ENCODE measurements at places on chromosomes 7 and 10. TPM values are rescaled to one million over a fixed set of nuclear protein-coding genes. Genes with fewer than 3 reads are reported as not detected.
A peak's percentile ranks its signal among the peaks of the same experiment; 100 is the strongest.

GRCh38 chr7:41979834-41980307, 257.1 kb downstream of the GLI3 start:
- no peak for DNase-seq

GRCh38 chr7:92631067-92631849, 41.1 kb upstream of the FAM133B start:
- no peak for DNase-seq

DNA sequence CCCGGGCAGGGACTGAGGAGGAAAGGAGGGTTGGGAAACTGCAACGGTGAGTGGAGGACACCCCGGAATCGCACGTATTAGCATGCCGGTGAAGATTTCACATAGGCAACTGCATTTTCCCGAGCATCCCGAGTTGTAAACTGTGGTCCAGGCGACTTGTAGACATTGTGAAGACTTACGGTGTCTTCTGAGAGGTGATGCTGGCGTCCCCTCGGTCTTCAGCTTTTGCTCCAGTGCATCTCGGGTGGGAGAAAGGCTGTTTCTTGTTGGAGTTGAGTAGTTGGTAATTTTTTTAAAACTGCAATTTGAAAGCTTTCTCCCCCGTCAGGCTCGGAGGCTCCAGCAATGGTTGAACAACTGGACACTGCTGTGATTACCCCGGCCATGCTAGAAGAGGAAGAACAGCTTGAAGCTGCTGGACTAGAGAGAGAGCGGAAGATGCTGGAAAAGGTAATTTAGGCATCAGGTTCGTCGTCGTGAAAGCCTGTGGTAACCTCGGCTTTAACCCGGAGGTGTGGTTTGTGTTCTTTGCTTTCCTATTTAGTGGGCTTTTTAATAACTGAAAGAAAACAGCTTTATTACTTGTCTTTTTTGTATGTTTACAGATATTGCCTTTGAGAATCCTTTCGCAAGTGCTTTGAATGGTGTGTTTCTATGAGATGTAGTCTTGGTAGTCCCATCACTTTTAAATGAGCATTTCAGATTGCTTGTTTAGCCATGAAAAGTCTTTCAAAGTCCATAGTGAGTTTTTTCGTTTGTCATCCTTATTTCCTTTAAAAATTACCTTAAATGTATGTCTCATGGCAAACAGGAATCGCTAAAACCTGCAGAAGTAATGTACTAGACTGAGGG, 687 bp downstream of the HELLS start:
- DNase-seq, result peak; percentile 18

Gene POLL
- total RNA-seq, result 5.4 TPM

Gene CADPS2
- 7.4 TPM for total RNA-seq

Measured in thymus (tissue), 14 donors.